ENCODE measurements at places on chromosomes 1 and 21.

DNA sequence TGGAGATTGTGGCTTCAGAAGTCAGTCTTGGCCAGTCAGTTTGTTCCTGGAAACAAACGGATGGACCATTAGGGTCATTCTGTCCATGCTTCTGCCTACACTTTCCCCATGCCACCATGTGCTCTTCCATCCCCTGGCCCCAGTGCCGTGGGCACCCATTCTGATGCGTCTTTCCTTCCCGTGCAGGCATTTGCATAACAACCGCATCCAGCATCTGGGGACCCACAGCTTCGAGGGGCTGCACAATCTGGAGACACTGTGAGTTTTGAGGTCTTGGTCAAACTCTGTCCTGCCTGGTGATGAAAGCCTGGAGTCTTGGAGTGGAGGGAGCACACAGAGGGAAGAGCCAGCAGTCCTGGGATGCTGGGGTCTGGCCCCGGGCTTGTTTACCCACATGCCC is 61.1 kb downstream of the UBE2T start:
- no peak for DNase-seq

DNA sequence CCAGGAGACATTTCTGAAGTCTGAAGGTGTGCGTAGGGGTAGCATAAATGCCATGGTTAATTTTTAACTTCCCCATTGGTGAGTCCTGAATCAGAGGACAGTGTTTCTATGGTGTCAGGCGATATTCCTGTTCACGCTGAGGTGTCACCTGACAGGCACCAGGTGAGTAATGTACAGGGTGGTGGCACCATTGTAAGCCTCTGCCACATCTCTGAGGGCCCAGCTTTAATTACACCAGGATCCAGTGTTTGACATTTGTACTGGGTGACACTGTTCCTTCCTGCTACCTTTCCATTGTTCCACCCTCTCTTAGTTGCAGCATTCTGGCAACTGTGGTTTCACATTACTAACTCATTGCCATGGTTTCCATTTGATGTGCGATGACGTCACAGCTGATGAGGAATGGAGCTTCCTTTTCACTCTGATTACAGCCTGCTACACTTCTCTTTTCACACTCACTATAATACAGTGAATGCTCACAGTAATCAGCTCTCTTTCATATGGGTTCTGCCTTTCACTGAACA is 40.6 kb upstream of the MARK1 start:
- no peak for DNase-seq

DNA sequence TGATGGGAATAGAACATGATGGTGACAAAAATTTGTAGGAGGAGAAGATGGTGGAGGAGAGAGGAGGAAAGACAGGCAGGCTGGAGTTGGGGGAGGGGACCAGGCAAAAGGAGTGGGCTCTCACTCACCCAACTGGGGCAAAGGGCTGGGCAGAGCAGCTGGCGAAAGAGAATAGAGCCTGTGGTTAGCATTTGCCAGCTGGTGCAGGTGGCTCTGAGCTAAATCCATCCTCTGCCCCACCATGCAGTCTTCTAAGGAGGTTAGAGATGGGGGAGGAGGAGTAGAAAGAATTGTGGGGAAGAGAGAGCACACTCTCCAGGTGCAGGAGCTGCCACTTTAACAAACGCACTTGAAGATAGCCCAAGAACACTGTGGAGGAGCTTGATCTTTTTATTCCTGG is 27.6 kb upstream of the SLAMF1 start:
- DNase-seq: no peak

- no peak for DNase-seq
These were observed 35.9 kb upstream of the PDE9A start for GRCh38 chr21:42617486-42617885.

DNA sequence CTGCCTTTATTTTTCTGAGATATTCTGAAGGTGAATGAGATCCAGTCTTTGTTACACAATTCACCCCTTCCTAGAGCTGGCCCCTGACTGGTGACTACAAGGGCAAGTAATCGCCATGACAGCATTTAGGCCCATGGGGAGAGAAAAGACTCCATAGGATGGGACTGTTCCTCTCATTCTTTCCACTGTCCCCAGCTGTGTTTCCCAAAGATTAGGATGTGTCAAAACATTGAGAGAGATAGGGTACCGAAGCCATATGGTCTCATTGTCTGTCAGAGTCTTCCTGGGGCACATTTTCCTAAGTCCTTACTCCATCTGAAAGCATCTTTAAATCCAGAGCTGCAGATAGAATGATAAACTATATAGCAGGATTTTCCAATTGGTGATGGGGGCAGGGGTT is 423.5 kb downstream of the OMA1 start:
- no peak for DNase-seq

DNA sequence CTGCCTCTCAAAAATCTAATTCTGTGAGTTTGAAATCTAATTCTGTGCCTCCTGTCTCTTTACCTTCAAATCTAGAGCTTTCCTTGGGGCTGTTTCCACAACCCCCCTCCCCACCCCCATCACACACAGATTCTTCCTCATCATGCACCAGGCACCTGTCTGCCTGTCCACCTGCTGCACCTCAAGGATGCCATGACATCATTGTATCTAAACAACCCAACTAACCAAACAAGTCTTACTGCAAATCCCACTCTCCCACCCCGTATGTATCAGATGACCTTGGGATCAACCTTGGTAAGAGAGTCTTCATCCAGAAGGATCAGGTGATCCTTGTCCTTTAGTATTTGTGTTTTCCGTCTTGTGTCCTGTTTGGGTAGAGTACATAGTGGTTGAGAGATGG is 102.7 kb upstream of the SIM2 start:
- DNase-seq: no peak

DNA sequence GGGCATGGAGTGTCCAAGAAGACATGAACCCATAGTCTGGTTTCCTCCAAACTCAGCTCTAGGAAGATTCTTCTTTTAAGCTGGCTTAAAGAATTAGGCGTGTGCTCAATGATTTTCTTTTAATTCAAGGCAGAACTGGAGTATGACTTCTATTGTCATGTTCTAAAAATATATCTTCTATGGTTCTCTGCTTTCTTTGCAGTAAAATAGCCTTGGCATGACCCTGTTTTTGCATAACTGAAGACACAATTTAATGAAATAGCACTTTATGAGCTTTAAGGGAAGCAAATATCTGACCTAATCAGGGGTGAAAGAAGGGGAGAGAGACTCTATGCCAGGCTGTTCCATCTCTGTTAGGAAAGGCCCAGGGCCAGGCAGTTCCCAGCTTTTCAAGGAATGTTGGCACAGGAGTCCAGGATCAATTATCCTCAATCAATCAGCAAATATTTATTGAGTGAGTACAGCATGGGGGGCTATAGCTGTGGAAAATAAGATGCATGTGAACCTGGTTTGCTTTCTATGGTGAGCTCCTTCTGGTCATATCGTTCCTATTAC is 7.2 kb upstream of the CSF1 start:
- no peak for DNase-seq

DNA sequence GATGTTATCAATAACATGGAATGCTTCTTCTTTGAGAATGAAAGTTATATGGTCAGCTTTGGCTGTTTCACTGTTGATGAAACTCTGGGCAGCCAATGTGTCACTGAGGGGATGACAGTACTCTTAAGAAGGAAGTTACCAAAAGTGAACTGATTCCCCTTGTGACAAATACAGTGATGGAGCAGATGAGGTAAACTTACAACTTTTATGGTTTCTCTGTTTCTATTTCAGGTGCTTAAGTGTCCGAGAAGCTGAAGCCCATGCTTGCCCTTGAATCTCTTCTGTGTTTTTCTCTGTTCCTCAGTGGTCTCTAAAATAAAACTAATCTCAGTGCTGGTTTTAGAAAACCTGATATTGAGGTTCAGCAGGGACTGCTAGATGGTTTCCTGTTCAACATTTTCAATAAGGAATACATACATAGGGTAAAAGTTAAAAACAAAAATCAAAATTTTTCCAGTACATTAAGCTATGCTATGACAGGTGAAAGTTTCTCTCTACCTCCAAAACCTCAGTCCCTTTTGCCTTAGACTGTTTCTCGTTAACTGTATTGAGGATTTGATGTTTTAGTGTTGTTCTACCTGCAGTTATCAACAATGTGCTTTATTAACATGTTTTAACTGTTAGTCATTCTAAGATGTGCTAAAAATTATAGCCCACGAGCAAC is 454.4 kb upstream of the ADGRL4 start:
- DNase-seq: no peak

DNA sequence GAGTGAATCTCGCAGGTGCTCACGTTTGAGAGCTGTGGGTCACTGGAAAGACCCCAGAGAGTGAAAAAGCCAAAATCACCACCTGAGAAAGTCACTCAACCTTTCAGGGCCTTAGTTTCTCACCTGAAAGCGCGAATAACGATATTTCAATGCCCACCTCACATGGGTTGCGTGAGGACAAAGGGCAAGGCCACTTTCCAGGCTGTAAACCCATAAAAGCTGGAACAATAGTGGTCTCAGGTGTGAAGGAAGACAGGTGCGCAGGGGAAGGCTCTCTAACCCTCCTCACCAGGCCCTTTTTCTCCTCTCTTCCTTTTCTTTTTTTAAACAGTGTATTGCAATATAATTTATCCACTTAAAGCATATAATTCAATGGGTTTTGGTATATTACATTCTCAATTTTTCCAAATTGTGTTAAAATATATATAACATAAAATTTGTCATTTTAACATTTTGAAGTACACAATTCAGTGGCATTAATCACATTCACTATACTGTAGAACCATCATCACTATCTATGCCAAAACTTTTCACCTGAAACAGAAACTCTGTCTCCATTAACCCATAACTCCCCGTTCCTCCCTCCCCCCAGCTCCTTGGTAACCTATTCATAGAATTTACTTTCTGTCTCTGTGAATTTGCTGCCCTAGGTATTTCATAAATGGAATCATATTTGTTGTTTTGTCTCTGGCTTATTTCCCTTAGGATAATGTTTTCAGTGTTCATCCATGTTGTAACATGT is 118.4 kb upstream of the TNR start:
- no peak for DNase-seq

Measured in activated T-cell treated with anti-CD3 and anti-CD28 coated beads for 4 hours (primary cell).